ENCODE measurements at places on chromosomes 1 and 21. TPM values are rescaled to one million over a fixed set of nuclear protein-coding genes. Genes with fewer than 3 reads are reported as not detected.
A peak's percentile ranks its signal among the peaks of the same experiment; 100 is the strongest.

Gene CYP4B1
- total RNA-seq = 210 TPM

DNA sequence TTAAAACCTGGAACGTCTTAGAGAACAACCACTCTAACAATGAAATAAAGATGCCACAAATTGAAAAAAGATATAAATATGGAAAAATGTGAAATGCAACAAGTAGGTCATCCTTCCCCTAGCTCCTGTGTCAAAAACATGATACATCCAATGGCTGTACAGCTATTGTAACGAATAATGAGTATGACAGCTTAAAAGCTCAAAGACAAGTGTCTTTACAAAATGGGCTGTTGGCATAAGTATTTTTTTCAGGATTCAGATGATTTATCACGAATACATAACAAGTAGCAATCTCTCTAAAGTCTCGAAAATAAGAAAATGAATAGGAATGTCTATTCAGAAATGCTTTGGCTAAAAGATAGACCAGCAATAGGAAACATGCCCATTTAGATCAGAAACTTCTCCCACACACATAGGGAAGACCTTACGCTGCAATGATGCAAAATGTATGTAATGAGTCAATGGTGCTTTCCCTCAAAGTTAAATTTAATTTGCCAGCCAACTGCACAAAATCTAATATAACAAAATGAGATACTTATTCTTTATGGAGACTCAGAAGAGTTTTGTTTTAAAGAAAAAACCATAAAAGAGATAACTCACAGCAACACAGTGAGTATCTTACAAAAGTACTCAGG is 8.3 kb downstream of the TGFBR3 start:
- no peak for DNase-seq
- no peaks in the 10 kb centered on the region for H3K27me3 ChIP-seq
- no peak overlapping the region for H3K4me3 ChIP-seq
- H3K4me1 ChIP-seq = peaks cover 29% of the 10 kb centered on the region
- H3K27ac ChIP-seq = no peak overlapping the region
- H3K36me3 ChIP-seq = no peaks in the 10 kb centered on the region

DNA sequence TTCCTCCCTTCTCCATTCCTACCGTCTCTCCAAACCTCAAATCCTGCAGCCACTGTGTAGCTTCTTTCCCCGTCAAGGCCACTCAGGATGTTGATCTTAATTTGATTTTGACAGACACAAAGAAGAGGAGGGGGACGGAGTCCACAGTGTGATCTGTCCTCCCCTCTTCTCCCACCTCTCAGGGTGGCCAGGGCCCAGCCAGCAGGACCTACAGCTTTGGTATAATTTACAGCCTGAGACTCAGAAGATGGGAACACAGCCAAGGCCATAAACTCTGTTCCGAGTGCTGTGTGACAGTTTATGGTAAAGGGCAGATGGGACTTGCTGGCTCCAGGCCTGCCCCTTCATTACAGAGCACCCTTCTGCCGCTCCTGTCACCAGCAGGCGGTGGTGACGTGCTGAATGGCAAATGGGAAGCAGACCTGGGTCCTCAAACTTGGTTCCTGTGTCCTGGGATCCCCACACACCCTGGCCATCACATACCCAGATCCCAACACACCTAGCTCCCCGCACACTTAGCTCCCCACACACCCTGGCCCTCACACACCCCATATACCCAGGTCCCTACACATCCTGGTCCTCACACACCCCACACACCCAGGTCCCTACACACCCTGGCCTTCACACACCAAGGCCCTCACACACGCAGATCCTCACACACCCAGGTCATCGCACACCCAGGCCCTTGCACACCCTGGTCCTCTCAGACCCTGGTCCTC is 71.6 kb downstream of the CD2 start:
- H3K36me3 ChIP-seq = no peaks in the 10 kb centered on the region
- H3K27ac ChIP-seq = no peak overlapping the region
- no peaks in the 10 kb centered on the region for H3K4me1 ChIP-seq
- no peak overlapping the region for H3K4me3 ChIP-seq
- DNase-seq = no peak

Gene ILDR2
- total RNA-seq = 1.6 TPM

Gene C21orf58
- 9.5 TPM for total RNA-seq

Gene MAP3K21
- 9.2 TPM for total RNA-seq

GRCh38 chr21:17454315-17455027 is 58.4 kb upstream of the CXADR start:
- H3K27ac ChIP-seq = no peak overlapping the region
- H3K27me3 ChIP-seq = no peaks in the 10 kb centered on the region
- no peaks in the 10 kb centered on the region for H3K36me3 ChIP-seq
- DNase-seq = no peak
- no peak overlapping the region for H3K4me3 ChIP-seq

- H3K4me1 ChIP-seq = peaks cover 13% of the 10 kb centered on the region
- DNase-seq = no peak
- H3K36me3 ChIP-seq = no peaks in the 10 kb centered on the region
- peak overlapping the region; percentile 11 for H3K27ac ChIP-seq
- H3K4me3 ChIP-seq = no peak overlapping the region
Observed at GRCh38 chr1:25573961-25574360, 30.6 kb downstream of the LDLRAP1 start.

Gene KRTCAP2
- 173 TPM for total RNA-seq

DNA sequence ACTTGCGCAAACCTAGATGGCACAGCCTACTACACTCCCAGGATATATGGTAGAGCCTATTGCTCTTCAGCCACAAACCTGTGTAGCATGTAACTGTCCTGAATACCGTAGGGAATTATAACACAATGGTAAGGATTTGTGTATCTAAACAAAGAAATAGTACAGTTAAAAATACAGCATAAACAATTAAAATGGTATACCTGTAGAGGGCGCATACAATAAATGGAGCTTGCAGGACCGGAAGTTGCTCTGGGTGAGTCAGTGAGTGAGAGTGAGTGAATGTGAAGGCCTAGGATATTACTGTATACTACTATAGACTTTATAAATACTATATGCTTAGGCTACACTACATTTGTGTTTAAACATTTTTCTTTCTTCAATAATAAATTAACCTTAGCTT is 99.3 kb downstream of the PLD5 start:
- no peak overlapping the region for H3K4me3 ChIP-seq
- H3K27me3 ChIP-seq = no peaks in the 10 kb centered on the region
- H3K4me1 ChIP-seq = no peaks in the 10 kb centered on the region
- H3K36me3 ChIP-seq = no peaks in the 10 kb centered on the region
- DNase-seq = no peak

DNA sequence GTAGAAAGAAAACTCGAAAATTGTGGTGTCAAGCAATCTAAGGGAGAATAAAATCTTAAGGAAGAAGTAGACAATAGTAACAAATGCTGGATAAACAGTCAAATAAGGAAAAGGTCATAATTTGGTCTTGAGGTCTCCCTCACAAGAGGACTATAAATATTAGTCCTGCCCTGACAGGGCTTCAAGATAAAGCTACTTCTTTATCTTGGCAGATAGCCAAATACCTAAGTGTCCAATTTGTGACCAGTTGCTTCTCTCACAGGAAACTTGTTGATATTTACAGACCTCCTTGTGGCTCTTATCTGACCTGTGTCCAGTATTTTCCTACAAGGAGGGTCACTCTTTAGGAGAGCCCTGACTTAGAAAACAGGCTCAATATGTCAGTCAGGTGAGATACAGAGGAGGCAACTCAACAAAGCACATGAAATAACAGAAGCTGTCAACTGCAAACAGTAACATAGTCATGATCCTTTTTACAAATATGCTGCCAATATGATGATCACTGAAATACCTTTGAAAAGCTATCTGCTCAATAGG is 88.8 kb downstream of the TNNI3K start:
- H3K36me3 ChIP-seq = no peaks in the 10 kb centered on the region
- H3K4me3 ChIP-seq = no peak overlapping the region
- H3K27me3 ChIP-seq = no peaks in the 10 kb centered on the region
- DNase-seq = no peak
- no peak overlapping the region for H3K27ac ChIP-seq

DNA sequence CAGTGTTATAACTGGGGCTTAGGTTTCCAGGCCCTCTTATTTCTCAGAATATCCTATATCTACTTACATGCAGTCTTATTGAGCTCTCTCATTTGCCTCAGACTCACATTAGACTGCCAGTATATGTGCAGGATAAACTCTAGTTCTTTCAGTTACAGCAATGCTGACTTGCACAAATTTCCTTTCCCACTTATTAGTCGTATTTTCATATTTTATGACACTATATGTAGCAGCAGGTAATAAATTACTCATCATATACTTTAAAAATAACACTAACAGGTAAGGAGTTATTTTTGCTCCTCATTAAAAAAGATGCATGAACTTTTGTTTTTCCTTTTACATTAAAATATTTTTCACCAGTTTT is 65.7 kb downstream of the GADD45A start:
- no peak overlapping the region for H3K27ac ChIP-seq
- peaks cover 43% of the 10 kb centered on the region for H3K4me1 ChIP-seq
- no peaks in the 10 kb centered on the region for H3K36me3 ChIP-seq

GRCh38 chr1:64624218-64624713 is 120.6 kb upstream of the RAVER2 start:
- DNase-seq = no peak
- no peak overlapping the region for H3K4me3 ChIP-seq
- peaks cover 13% of the 10 kb centered on the region for H3K4me1 ChIP-seq
- H3K27ac ChIP-seq = no peak overlapping the region

- no peak for DNase-seq
- no peak overlapping the region for H3K27ac ChIP-seq
Observed at GRCh38 chr1:62336638-62336994, 17.4 kb upstream of the KANK4 start.

Gene CRP
- total RNA-seq = not detected

Gene TACSTD2
- total RNA-seq = 69.9 TPM

Gene ILF2
- total RNA-seq = 83.2 TPM

Gene RPTN
- total RNA-seq = not detected

Gene ECM1
- 16.9 TPM for total RNA-seq

Gene CR2
- total RNA-seq = 0.09 TPM

DNA sequence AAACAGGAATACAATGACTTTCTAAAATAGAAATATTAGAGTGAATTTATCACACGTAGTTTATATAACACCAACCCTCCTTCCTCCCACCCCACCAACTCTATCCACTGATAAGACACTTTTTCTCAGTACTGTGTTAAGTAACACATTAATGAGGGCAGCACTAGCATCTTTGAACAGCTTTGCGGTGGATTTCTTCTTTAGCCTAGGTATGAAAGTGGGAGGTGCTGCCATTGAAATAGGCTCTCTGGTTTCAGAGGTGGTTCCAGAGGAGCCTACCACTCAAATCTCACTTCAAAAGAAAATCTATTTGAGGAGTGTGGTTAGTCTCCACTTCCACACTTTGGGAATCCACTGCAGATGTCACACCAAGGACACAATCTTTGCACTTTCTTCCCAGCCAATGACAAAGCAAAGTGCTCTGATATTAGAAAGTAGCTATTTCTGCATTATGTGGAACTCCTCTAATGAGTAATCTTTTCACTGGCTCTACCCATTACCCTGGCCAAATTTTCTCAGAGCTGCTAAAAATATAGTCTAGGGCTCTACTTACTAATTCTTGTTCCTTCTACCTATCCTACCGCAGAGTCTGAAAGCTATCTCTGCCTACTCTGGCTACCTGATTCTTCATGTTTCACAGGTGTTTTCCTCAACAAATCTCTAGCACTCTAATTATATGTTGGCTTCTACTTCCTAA is 1667.8 kb downstream of the MRPL39 start:
- no peak for DNase-seq
- H3K4me1 ChIP-seq = no peaks in the 10 kb centered on the region
- no peaks in the 10 kb centered on the region for H3K36me3 ChIP-seq
- no peaks in the 10 kb centered on the region for H3K27me3 ChIP-seq
- H3K4me3 ChIP-seq = no peak overlapping the region

GRCh38 chr1:19429611-19430010 is 55.7 kb downstream of the CAPZB start:
- H3K36me3 ChIP-seq = no peaks in the 10 kb centered on the region
- H3K4me1 ChIP-seq = peaks cover 86% of the 10 kb centered on the region
- H3K27ac ChIP-seq = peak overlapping the region; percentile 60
- no peaks in the 10 kb centered on the region for H3K27me3 ChIP-seq
- no peak for DNase-seq

GRCh38 chr1:226661965-226662364 is 77.1 kb downstream of the ITPKB start:
- H3K27me3 ChIP-seq = no peaks in the 10 kb centered on the region
- no peaks in the 10 kb centered on the region for H3K36me3 ChIP-seq
- no peak for DNase-seq

- DNase-seq = no peak
- peaks cover 31% of the 10 kb centered on the region for H3K4me1 ChIP-seq
- H3K27ac ChIP-seq = no peak overlapping the region
- no peak overlapping the region for H3K4me3 ChIP-seq
Observed at GRCh38 chr1:163172596-163172995, 30.1 kb downstream of the RGS5 start.

DNA sequence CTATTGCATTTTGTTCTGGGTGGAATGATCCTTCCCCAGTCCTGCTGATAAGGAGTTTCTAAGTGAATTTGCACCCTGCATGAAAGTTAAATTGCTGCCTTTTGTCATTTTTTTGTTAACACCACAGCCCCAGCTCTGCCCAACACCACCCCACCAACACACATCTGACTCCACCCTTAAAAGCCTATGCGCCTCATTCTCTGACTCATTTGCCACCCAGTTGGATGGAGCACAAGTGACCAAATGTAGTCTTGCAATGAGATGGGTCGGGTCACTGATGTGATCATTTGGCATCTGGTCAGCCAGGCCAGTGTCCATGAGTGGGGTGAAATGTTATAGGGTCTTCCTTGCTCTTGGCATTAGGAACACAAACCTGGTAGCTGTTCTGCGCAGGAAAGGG is 256.8 kb downstream of the KAZN start:
- no peaks in the 10 kb centered on the region for H3K4me1 ChIP-seq
- no peaks in the 10 kb centered on the region for H3K27me3 ChIP-seq
- no peak overlapping the region for H3K4me3 ChIP-seq
- no peak overlapping the region for H3K27ac ChIP-seq
- DNase-seq = no peak

Gene OR2L5
- not detected for total RNA-seq

DNA sequence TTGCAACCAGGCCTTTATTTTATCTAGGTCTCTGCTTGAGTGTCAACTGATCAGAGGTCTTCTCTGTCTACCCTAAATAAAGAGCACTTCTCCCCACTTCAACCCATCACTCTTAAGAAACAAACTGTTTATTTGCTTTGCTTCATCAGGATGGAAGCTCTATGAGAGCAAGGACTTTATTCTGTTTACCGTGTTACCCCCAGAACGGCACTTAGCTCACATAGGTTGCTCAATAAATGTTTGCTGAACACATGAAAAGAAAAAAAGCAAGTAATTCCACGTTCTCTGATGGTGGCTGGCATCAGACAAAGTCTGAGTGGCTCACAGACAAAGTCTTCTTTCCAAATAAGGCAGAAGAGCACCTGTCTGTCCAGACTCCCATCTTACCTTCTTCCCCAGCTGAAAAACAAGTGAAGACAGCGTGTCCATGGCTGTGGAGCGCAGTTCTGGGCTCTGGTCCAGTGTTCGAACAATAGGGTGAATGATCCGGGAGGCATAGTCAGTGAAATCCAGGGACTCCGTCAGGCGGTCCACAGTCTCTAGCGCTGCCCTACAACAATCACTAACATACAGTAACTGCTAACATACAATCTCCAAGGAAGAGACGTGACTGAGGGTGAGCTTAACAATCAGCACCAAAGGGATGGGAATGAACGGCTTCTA is 22.9 kb downstream of the ANGPTL7 start:
- H3K4me1 ChIP-seq = no peaks in the 10 kb centered on the region
- H3K4me3 ChIP-seq = no peak overlapping the region
- DNase-seq = no peak
- H3K27ac ChIP-seq = no peak overlapping the region

Gene PHF13
- 10.2 TPM for total RNA-seq

Gene ZNF326
- total RNA-seq = 16.1 TPM
